ENCODE measurements at places on chromosomes 2 and 18. TPM values are rescaled to one million over a fixed set of nuclear protein-coding genes. Genes with fewer than 3 reads are reported as not detected.

The PNPT1 gene
- 34.1 TPM for total RNA-seq

The SERPINB12 gene
- total RNA-seq: not detected

The MERTK gene
- total RNA-seq: 3.4 TPM

The LHCGR gene
- total RNA-seq: not detected

The GAREM2 gene
- 1.7 TPM for total RNA-seq

The UGT1A3 gene
- 67.1 TPM for total RNA-seq

The SMYD1 gene
- total RNA-seq: not detected

The FEV gene
- total RNA-seq: not detected

The GCKR gene
- total RNA-seq: 3.4 TPM

The SLC23A3 gene
- total RNA-seq: 7.1 TPM

The GPR75 gene
- total RNA-seq: 1.8 TPM

The COL5A2 gene
- 0.55 TPM for total RNA-seq

The CPO gene
- total RNA-seq: not detected

The AFF3 gene
- not detected for total RNA-seq

The ANTXR1 gene
- total RNA-seq: 36.1 TPM

The FN1 gene
- 42.5 TPM for total RNA-seq

The KCTD1 gene
- total RNA-seq: 20.7 TPM

The NEUROD1 gene
- total RNA-seq: not detected

The NUP35 gene
- total RNA-seq: 27.0 TPM

The ALKAL2 gene
- total RNA-seq: not detected

The ANO7 gene
- 6.5 TPM for total RNA-seq

The SRSF7 gene
- 111 TPM for total RNA-seq

The ADGRF3 gene
- total RNA-seq: 0.48 TPM

The GPR17 gene
- total RNA-seq: not detected

The NEB gene
- total RNA-seq: not detected

The LIMS3 gene
- 1.4 TPM for total RNA-seq

Data from PC-9 (cell line).